CD4-positive, alpha-beta T cell treated with Interleukin-4 for 4 hours (primary cell): ENCODE measurements at places on chromosomes 4 and X.

DNA sequence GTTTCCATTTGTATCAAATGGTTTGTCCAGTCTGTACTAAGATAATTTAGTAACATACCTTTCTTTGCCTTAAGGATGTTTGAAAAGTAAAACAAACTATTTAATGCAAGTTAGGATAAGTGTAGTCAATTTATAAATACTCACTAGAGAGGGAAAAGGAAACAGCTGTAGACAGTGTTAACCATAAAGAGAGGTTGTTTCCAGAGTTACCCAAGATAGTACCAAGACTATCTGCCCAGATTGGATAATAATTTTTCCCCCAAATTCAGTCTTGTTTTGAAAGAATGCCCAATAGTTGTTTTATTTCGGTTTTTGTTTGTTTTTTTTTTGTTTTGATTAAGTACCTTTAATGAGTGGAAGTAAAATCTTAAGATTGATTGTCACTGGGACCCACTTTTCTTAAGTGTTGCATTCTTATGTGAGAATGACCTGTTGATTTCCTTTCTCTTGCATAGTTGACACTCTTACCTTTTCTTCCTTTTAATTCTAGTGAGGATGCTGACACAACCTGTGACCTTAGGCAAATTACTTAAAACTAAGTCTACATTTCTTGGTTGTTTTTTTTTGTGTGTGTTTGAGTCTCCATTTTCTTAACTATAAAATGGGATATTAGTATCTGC is 12.8 kb downstream of the AFF1 start:
- no peak for DNase-seq

DNA sequence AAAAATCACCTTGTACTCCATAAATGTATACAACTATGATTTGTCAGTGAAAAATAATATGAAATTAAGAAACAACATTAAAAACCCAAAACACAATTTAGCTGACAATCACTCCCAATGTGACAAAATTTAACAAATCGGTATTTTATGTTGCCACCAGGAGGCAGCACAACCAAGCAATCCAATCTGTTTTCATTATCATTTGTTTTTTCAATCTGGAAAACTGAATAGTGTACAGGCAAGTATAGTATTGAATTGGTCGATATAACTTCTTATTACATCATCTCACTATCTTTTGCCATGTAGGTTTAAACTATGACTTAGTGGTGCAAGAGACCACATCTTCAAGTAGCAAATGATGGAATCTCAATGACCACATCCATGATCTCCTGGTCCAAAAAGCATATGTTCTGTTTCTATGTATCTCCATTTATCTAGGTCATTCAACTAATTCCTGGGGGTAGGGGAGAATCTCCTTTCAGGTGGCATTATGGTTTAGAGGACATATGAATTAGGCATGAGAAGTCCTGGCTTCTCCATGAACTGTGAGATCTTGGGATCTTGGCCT is 112.9 kb upstream of the AGA start:
- DNase-seq, result peak; percentile 9

GRCh38 chr4:40285692-40286091 is 49.4 kb upstream of the CHRNA9 start:
- no peak for DNase-seq

- DNase-seq, result no peak
Observed at GRCh38 chrX:7261672-7262332, 113.8 kb upstream of the PUDP start.
